Aorta (tissue), 5 donors: ENCODE measurements at places on chromosomes 13 and 19. TPM values are rescaled to one million over a fixed set of nuclear protein-coding genes. Genes with fewer than 3 reads are reported as not detected.

PPM1N gene
- 2.5 TPM for total RNA-seq

ADAMTSL5 gene
- total RNA-seq, result 18.2 TPM

CD37 gene
- 18.3 TPM for total RNA-seq

KLK2 gene
- total RNA-seq, result not detected

IGLON5 gene
- total RNA-seq, result 0.26 TPM

PTGER1 gene
- total RNA-seq, result 4.4 TPM

GRCh38 chr13:95185851-95186250, 115.4 kb downstream of the ABCC4 start:
- DNase-seq, result no peak
- no peaks in the 10 kb centered on the region for H3K36me3 ChIP-seq
- H3K27me3 ChIP-seq, result no peaks in the 10 kb centered on the region
- H3K4me1 ChIP-seq, result no peaks in the 10 kb centered on the region
- no peak overlapping the region for H3K4me3 ChIP-seq

DNA sequence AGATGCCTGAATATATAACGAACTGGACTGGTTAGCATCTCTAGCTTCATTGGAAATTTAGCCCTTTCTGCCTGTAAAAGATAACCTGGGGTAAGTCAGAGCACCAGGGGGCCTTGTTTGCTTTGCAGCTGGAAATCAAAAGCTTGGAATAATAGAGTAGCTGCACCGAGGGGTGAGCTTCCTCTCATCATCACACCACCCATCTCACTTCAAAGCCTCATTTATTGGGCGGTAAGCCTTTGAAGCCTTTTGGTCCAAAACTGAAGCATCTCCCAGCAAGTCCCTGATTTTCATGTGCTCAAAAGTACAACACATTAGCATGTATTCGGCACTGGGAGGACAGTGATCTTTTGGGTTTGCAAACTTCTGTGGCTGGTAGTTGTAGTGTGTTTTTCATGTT, 405.1 kb downstream of the FOXO1 start:
- no peaks in the 10 kb centered on the region for H3K27me3 ChIP-seq
- no peak for DNase-seq
- no peaks in the 10 kb centered on the region for H3K4me1 ChIP-seq
- H3K36me3 ChIP-seq, result no peaks in the 10 kb centered on the region
- H3K4me3 ChIP-seq, result no peak overlapping the region
- H3K27ac ChIP-seq, result no peak overlapping the region

DNA sequence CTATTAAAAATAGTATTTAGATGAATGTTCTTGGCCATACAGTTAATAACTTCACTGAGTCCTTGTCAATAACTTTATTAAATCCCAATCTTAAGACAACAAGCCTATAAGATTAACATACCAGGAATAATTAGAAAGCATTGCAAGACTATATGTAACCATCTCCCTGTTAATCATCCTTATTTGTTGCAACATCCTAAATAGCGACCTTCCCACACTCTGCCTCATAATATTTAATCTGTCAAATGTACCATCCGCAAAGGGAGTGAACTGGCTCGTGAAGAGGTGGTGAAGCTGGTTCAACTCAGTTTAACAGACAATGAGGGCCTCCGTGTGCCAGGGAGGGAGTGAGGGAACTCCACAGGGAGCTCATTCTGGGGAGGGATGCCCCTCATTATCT, 33.9 kb downstream of the KL start:
- H3K27ac ChIP-seq, result no peak overlapping the region
- H3K36me3 ChIP-seq, result no peaks in the 10 kb centered on the region
- no peaks in the 10 kb centered on the region for H3K27me3 ChIP-seq
- no peak for DNase-seq
- H3K4me1 ChIP-seq, result no peaks in the 10 kb centered on the region
- H3K4me3 ChIP-seq, result no peak overlapping the region

DNA sequence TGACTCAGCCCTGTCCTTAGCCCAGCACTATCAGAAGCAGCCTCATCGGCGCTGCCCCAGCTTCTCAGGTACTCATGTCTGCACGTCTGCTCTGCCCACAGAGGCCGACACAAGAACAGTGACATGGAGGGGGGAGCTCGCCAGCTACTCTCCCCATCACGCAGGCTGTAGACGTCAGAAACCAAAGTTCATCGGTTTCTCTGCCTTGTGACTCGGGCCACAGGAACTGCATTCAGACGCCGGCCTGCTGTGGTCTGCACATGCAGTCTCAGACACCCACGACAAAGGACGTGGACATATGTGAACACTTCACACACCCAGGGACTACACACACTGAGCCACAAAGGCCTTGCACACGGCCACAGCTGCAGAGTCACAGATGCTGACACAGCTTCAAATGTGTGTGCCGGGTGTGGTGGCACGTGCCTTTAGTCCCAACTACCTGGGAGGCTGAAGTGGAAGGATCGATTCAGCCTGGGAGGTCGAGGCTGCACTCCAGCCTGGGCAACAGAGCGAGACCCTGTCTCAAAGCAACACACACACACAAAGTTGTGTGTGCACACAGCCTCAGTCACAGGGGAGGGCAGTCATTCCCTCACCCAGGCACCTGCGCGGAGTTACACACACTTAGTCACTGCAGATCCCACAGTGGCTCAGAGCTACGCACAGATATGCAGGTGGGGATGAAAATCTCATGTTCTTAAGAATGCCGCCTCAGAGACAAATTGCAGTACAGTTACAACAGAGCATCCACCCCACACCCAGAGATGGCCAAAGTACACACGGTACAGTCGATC, 4.9 kb upstream of the ZFP36 start:
- peak overlapping the region; percentile 4 for H3K27ac ChIP-seq
- no peaks in the 10 kb centered on the region for H3K4me1 ChIP-seq

GRCh38 chr13:106774621-106775020, 206.7 kb upstream of the ARGLU1 start:
- no peak overlapping the region for H3K4me3 ChIP-seq
- H3K4me1 ChIP-seq, result no peaks in the 10 kb centered on the region
- no peak overlapping the region for H3K27ac ChIP-seq
- DNase-seq, result no peak
- H3K27me3 ChIP-seq, result no peaks in the 10 kb centered on the region

GRCh38 chr19:55080968-55081769, 5.5 kb downstream of the EPS8L1 start:
- no peak overlapping the region for H3K4me3 ChIP-seq
- no peaks in the 10 kb centered on the region for H3K4me1 ChIP-seq
- peak; percentile 90 for DNase-seq
- H3K27me3 ChIP-seq, result no peaks in the 10 kb centered on the region
- H3K36me3 ChIP-seq, result no peaks in the 10 kb centered on the region

DNA sequence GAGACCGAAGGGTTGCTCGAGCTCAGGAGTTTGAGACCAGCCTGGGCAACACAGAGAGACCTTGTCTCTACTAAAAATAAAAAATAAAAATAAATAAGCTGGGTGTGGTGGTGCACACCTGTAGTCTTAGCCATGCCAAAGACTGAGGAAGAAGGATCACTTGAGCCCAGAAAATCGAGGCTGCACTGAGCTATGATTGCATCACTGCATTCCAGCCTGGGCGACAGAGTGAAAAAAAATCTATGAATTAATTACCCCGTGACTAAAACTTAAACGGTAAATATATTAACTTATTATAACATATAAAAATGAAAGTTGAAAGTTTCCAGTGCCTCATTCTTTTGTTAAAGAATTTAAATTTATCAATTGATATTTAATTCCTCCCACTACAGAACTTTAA, 273.7 kb downstream of the KLF12 start:
- no peak overlapping the region for H3K4me3 ChIP-seq
- H3K27me3 ChIP-seq, result no peaks in the 10 kb centered on the region
- H3K4me1 ChIP-seq, result no peaks in the 10 kb centered on the region
- no peak for DNase-seq

DNA sequence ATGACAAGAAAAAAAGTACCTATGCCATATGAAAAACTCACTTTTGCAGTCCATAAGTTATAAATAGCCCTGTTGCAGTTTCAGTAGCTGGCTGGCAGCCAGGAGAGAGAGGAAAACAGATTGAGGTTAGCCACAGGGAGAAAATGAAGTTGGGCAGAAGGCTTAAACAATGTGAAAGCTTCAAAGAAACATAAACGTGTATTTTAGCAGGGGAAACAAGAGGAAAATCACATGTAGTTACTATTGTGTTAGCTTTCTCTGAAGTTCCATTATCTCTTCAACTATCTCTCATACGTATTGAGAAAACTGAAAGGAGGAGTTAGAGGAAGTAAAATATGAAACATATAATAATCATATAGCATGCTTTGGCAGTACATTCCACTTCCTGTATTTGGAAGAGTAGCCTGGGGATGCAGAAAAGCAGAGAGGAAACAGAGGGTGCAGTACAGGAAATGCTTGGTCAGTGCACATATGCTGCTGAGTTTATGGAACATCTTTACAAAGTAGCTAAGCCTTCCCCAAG, 1551.1 kb downstream of the EFNB2 start:
- no peaks in the 10 kb centered on the region for H3K27me3 ChIP-seq
- no peaks in the 10 kb centered on the region for H3K4me1 ChIP-seq
- no peak overlapping the region for H3K4me3 ChIP-seq
- no peak overlapping the region for H3K27ac ChIP-seq

DNA sequence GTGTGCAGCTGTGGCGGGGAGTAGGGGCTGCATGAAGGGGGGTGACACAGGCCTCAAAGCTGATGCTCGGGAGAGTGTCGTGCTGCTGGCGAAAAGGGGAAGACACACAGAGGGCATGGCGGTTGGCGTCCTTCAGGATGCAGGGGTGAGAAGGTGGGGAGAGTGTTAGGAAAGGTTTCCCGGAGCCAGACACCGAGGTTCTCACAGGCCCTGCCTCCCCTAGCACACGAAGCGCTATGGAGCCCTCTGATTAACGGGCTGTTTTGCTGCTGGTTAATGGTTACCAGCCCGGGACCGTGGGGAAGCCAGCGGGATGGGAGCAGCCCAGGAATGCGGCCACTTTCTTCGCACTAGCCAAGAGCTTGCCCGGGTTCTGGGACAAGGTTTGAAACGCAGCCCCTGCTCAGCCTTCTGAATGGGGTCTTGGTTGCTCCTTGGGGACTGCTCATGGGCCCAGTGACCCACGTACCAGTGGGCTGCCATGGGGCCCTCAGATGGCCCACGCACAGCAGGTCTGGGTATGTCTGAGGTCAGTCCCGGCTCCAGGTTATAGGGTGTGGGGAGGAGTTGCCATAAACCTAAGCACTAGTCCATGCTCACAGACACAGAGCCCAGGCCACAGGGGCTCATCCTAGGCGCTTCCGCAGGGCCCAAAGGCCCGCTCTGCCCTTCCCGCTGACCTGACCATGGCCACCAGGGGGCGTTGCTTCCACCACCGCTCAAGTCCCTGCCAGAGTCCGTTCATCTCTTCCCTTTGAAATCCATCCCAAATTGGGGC, 31.3 kb upstream of the ISYNA1 start:
- H3K27ac ChIP-seq, result no peak overlapping the region
- peak; percentile 72 for DNase-seq
- H3K27me3 ChIP-seq, result no peaks in the 10 kb centered on the region
- H3K4me3 ChIP-seq, result no peak overlapping the region

- DNase-seq, result no peak
- no peaks in the 10 kb centered on the region for H3K27me3 ChIP-seq
These were observed 30.1 kb downstream of the WDFY2 start for GRCh38 chr13:51614350-51614786.
